ENCODE measurements at places on chromosomes 1 and 21.

GRCh38 chr1:24878775-24879742, 51.0 kb downstream of the RUNX3 start:
- no peaks in the 10 kb centered on the region for H3K27me3 ChIP-seq
- peaks cover 7% of the 10 kb centered on the region for H3K4me1 ChIP-seq
- H3K27ac ChIP-seq = no peak overlapping the region
- no peak overlapping the region for H3K4me3 ChIP-seq
- H3K36me3 ChIP-seq = no peaks in the 10 kb centered on the region

- H3K4me3 ChIP-seq = no peak overlapping the region
- H3K27me3 ChIP-seq = no peaks in the 10 kb centered on the region
- DNase-seq = peak; percentile 69
- no peak overlapping the region for H3K27ac ChIP-seq
- no peaks in the 10 kb centered on the region for H3K4me1 ChIP-seq
These were observed 9.8 kb downstream of the ADAMTS4 start for GRCh38 chr1:161189036-161189435.

DNA sequence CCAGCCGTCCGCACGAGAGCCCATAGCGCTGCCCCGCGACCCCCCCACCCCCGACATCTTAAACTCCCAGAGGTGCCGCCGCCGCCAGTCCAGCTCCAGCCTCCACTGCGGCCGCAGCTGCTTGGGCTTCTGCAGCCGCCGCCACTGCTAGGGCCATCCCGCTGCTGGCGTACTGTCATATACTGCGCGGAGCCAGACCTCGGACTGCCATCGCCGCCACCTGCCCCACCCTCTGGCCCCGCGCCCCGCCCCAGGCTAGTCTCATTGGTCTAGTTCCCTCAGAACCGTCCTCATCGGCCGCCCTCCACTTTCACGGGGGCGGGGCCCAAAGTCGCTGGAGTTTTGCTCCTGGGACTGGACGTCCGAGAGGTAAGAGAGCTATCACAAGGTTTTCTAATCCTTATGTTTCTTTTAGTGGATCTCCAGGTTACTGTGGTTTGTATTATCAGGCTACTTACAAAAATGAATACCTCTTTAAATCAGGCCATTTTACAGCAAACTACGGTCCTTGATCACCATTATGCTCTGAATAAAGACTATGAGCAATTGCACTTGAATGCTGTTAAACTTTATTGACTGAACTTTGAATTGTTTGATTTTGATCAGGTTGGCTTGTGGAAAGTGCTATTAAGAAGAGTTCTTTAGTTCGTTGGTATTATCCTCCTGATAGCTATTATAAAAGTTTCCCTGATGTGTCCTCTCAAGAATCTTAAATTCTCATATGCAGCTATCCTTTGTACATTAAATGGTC, 2.8 kb upstream of the CD1D start:
- DNase-seq = peak; percentile 63
- peak overlapping the region; percentile 66 for H3K4me3 ChIP-seq
- no peak overlapping the region for H3K27ac ChIP-seq
- peaks cover 11% of the 10 kb centered on the region for H3K4me1 ChIP-seq
- peaks cover 35% of the 10 kb centered on the region for H3K27me3 ChIP-seq

GRCh38 chr1:28156821-28157220, 19.7 kb downstream of the PTAFR start:
- no peaks in the 10 kb centered on the region for H3K27me3 ChIP-seq
- H3K27ac ChIP-seq = no peak overlapping the region
- DNase-seq = no peak
- H3K4me3 ChIP-seq = peak overlapping the region; percentile 29
- H3K4me1 ChIP-seq = peaks cover 2% of the 10 kb centered on the region

- no peaks in the 10 kb centered on the region for H3K27me3 ChIP-seq
- H3K27ac ChIP-seq = no peak overlapping the region
- H3K4me1 ChIP-seq = no peaks in the 10 kb centered on the region
- no peak overlapping the region for H3K4me3 ChIP-seq
These were observed 9.4 kb upstream of the NEK2 start for GRCh38 chr1:211684791-211685190.

- no peaks in the 10 kb centered on the region for H3K27me3 ChIP-seq
- no peak overlapping the region for H3K27ac ChIP-seq
- peaks cover 2% of the 10 kb centered on the region for H3K4me1 ChIP-seq
- H3K36me3 ChIP-seq = no peaks in the 10 kb centered on the region
- H3K4me3 ChIP-seq = no peak overlapping the region
- no peak for DNase-seq
These were observed 67.8 kb upstream of the POU3F1 start for GRCh38 chr1:38114241-38115026.

DNA sequence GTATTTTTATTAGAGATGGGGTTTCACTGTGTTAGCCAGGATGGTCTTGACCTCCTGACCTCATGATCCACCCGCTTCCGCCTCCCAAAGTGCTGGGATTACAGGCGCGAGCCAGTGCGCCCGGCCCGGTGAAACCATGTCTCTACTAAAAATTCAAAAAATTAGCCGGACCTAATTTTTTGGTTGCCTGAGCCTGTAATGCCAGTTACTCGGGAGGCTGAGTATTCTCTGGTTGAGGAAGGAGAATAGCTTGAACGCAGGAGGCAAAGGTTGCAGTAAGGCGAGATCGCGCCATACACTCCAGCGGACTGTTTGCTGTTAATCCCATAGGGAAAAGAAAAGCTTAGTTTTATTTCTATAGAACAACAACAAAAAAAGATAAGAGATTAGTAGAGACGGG, 29.9 kb upstream of the HJV start:
- H3K27ac ChIP-seq = peak overlapping the region; percentile 12
- no peaks in the 10 kb centered on the region for H3K27me3 ChIP-seq
- no peak for DNase-seq
- H3K36me3 ChIP-seq = no peaks in the 10 kb centered on the region
- H3K4me3 ChIP-seq = no peak overlapping the region

Measured in trophoblast cell (in vitro differentiated cells and primary cell).